RPMI7951 (cell line): ENCODE measurements at places on chromosomes 2 and 18. TPM values are rescaled to one million over a fixed set of nuclear protein-coding genes. Genes with fewer than 3 reads are reported as not detected.

- peak; percentile 78 for DNase-seq
Observed at GRCh38 chr2:65232636-65233035, 5.0 kb downstream of the ACTR2 start.

DNA sequence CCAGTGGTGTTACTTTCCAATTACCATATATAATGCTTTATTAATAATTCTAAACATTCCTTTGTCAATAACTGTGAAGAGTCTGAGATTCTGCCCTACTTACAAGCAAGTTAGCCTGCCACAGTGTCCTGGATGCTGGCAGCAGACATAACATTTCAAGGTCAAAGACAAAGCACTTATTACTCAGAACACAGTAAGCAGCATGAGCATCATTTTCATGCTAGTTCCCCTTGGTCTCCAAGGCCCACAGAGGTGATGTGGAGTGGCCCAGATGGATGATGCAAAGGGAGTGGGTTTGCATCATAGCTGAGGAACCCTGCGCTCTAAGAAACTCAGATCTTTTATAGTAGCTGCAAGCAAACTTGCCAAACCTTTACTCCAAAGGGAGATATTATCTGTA, 349.7 kb downstream of the ZEB2 start:
- DNase-seq, result no peak

GRCh38 chr2:101987832-101988231, 3.9 kb upstream of the IL1R2 start:
- DNase-seq, result no peak

- DNase-seq, result no peak
Observed at GRCh38 chr18:59150236-59150635, 10.6 kb downstream of the SEC11C start.

DNA sequence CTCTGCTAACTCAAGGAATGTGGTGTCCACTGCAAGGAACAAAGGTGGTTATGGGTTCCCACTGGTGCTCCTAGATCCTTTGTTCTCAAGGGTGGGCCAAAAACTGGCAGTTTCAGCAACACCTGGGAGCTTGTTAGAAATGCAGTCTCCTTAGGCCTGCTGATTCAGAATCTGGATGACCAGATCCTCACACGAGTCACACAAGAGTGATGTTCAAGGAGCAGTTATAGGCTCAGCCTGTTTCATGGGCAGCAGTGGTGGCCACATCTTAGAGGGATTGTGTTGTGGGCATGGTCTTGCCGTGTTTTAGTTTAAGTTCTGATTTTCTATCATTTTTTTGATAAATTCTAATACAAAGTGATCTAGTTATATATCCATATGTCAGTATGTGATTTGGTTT, 28.7 kb upstream of the MGAT5 start:
- DNase-seq, result no peak

DNA sequence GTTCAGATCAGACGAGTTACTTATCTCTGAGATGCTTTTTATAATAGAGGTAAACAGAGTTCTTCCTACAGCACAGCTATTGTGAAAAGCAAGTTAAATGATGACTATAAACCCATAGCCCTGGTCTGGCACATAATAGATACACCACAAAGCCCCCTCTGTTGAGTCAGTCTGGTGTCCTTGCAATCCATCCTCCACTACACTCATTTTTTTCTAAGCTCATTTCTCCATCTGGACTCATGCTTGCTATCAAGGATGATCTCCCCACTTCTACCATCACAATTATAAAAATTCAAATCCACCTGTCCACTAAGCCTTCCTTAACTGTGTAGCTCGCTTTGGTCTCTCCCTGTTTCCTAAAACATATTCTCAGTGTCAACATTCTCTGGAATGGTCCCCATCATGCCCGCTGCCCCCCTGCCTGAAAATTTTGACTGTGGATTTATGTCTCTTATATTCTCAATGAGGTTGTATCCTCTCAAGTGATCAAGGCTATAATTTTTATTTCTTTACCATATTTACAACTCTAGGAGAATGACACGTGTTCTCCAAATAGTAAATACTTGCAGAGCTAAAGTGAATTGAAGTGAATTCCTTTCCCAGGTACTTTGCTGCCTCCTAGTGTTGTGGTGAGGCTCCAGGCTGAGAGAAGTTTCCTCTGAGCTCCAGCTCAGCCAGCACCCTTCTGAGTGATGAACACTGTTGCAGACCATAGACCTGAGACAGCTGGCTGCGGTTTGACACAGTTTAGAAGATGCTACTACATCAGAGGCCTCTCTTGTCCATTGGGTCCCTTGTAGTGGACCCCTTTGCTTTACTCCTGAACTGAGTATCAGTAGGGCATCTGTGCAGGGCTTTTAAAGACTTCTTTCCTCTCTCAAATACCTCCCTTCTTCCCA, 108.7 kb downstream of the DPP10 start:
- DNase-seq, result peak; percentile 42

- no peak for DNase-seq
Observed at GRCh38 chr18:22913861-22914260, 19.3 kb upstream of the RBBP8 start.

Gene LOXHD1
- not detected in 2 replicates for total RNA-seq

Gene TIMM21
- 42.0 and 54.4 TPM in 2 replicates for total RNA-seq

DNA sequence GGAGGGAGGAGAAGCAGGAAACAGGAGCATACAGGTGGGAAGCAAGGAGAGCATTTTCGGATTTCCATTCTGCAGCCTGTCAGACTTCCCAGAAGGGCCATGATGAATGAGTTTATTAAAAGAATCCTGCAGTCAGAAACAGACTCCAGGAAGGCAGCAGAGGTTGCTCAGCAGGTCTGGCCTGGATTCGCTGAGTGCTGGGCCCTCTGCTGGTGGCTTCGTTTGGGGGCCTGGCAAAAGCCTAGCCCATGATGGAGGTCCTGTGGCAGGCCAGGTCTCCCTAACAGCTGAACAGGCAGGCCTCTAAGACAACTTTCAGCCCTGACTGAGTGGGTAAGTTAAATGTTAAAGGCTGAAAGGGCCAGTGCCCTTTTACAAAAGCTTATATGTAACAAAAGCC, 108.2 kb upstream of the CAPN13 start:
- peak; percentile 19 for DNase-seq

Gene SCTR
- not detected in 2 replicates for total RNA-seq

GRCh38 chr2:74364533-74365505, 15.3 kb downstream of the DCTN1 start:
- no peak for DNase-seq

GRCh38 chr2:113716291-113716690, 40.2 kb downstream of the SLC35F5 start:
- no peak for DNase-seq

Gene CELF4
- total RNA-seq, result not detected in 2 replicates

GRCh38 chr2:19776941-19777514, 124.8 kb downstream of the TTC32 start:
- DNase-seq, result no peak

- DNase-seq, result peak; percentile 99
Observed at GRCh38 chr2:100903534-100904258, 83.8 kb downstream of the NPAS2 start.

DNA sequence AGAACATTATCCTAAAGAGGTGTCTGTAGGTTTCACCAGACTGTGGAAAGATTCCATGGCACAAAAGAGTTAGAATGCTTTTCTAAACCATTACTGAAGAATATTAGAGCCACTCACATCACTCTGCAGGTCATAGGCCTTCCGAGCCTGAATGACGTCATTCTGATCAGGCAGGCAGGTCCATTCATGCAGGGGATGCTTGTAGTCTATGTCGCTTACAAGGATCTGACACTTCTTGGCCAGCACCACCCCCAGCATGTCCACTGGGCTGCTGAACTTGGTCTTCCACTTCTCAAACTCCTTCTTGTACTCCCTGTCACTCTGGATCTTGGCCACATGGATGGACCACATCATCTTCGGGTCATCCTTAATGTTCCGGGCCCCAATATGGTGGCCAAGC, 120.1 kb downstream of the NEB start:
- no peak for DNase-seq

Gene GCG
- 0.24 and 0.39 TPM in 2 replicates for total RNA-seq

Gene TRIM43
- not detected in 2 replicates for total RNA-seq

Gene SMYD1
- total RNA-seq, result not detected in 2 replicates

- no peak for DNase-seq
Observed at GRCh38 chr2:236875906-236876505, 209.7 kb upstream of the COPS8 start.

DNA sequence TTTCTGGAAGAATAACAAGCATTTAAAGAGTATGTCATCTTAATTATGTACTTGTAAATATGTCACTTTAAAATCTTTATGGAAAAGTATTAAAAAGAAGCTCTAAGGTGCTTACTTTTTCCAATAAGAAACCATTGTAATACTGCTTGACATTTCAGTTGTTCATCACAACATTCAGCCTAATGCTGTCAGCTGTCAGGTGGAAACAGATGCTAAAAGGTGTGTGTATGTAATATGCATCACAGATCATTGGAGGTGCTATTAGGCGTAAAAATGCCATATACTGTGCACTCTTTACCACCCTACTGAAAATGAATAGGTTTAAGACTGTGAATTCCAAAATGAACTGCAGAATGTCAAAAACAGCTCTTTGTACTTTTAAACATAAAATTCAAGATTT, 40.3 kb downstream of the METTL8 start:
- no peak for DNase-seq

Gene FSIP2
- total RNA-seq, result 0.78 and 1.9 TPM in 2 replicates

DNA sequence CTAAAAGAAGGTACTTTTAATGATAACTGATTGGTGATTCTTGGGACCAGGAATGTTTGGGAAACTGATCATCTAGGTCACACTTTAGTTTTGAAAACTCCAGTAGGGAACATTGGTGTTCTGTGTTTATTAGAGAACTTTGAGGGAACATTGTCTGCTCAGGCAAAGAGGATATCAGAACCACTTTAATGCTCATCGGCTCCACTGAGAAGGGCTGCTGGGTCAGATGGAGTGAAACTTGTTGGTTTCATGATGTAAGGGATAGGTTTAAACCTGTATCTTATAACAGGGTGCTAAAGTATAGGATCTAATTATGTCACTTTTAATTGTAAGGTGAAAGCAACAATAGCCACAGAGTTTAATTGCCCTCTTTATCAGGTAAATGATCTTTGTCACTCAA, 14.2 kb upstream of the POLI start:
- no peak for DNase-seq

Gene CHRNG
- total RNA-seq, result not detected in 2 replicates

DNA sequence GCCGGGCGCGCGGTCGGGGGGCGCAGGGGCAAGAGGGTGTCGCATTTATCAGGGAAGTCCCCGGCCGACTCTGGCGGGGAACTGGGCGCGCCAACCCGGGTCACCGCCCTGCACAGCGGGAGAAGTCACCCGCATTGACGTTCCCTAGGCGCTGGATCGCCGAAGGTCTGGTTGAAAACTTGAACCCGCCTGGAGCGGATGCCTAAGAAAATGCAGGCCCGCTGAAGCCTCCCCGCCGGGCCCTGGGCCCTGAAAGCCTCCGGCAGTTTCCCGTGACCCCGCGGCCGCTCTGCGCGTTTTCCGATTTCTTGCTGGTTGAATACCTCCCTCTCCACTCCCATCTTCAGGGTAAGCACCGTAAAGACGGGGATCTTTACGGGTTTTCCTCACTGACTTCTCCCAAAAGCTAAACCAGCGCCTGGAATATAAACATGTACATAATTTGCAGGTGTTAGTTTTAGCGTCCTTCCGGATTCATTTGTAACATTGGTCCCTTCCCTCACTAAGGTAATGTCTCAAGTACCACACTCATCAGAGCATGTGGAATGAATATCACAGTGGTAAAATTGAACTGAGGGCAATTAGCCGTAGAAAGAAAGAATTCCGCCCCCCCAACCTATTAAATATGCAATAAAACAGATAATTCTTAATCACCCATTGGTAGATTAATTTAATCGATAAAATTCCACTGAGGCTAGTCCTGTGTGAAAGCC, 675 bp upstream of the SPIRE1 start:
- DNase-seq, result peak; percentile 31

DNA sequence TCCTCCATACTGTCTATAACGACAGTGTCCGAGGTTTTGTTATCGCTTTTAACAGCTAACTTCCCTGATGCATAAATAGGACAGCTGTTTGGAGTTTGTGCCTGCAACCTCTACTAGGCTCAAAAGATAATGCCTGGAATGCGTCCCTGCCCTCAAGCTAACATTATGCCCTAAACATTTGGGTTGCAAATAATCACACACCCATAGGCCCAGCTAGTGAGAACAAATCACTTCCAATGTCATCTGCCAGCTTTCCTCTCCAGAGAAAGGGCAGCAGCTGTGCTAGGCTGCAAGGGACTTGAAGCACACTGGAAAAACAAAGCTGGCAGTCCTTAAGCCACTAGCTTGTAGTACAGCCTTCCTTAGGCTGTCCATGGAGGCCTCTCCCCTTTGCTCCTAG, 201.8 kb upstream of the LYPD1 start:
- no peak for DNase-seq

- DNase-seq, result no peak
Observed at GRCh38 chr2:160338901-160339685, 139.0 kb upstream of the ITGB6 start.

- peak; percentile 74 for DNase-seq
Observed at GRCh38 chr18:62420151-62420512, 95.0 kb downstream of the TNFRSF11A start.

Gene ERFE
- total RNA-seq, result 0.10 and 1.8 TPM in 2 replicates

DNA sequence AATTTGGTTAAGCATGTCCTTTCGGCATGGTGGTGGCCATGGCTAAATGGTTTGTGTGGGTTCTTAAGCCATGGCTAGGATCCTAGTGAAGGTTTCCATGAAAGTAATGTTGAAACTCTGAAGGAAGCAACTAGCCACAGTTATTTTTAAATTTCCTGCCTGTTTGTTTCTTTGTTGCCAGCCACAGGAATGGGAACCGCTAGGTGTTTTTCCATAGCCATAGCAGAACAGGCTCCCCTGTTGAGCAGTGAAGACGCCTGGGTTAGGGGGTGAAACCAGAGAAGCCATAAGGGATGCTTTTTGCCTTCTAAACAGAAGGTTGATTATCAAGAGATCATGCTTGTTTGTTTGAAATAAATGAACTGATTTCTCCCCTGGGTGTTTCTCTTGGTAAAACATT, 60.1 kb upstream of the CHMP1B start:
- no peak for DNase-seq

DNA sequence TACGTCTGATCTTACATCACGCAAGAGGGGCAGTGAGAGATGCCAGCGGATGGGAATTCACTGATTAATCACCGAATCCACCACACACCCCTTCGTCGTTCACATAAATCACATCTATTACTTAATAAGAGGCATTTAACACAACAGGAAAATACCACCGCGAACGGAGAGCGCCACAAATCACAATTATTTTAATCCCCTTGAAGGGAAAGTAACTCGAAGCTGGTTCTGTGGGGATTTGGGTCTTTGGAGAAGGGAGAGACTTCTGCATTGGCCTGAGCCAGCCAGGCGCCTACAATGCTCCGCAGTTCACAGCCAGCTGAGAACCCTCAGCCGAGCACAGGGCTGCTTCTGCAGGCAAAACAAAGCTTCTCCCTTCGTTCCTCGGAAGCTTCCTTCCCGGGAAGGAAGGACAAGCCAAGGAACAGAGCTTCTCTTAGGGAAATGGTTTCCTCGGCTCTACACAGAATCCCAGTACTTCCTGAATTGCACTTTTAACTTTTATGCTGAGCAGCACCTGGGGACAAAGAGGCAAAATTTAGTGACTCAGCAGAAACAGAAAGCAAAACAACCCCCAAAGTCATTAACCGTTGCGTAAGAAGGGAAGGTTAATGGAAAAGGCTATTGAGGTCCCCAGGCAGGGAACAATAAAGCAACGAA, at the start of gene LRP1B:
Gene LRP1B (minus strand): TSS at position 7 of the 660 bp plus-strand sequence. CDS start 287 bp downstream, outside the sequence.
- DNase-seq, result peak; percentile 24

Gene DLGAP1
- not detected in 2 replicates for total RNA-seq

- DNase-seq, result no peak
Observed at GRCh38 chr2:21039979-21040467, 3.9 kb downstream of the APOB start.
